SJSA1 (cell line): ENCODE measurements at places on chromosomes 5 and 9.

GRCh38 chr9:10127867-10128266 is 484.9 kb downstream of the PTPRD start:
- DNase-seq = no peak

GRCh38 chr5:180830253-180831138 is 27.9 kb upstream of the MGAT1 start:
- DNase-seq = no peak

GRCh38 chr9:110880189-110880588 is 158.1 kb downstream of the LPAR1 start:
- no peak for DNase-seq

- peak; percentile 88 for DNase-seq
Measured at GRCh38 chr5:181159286-181160151, 12.1 kb downstream of the OR2V2 start.

DNA sequence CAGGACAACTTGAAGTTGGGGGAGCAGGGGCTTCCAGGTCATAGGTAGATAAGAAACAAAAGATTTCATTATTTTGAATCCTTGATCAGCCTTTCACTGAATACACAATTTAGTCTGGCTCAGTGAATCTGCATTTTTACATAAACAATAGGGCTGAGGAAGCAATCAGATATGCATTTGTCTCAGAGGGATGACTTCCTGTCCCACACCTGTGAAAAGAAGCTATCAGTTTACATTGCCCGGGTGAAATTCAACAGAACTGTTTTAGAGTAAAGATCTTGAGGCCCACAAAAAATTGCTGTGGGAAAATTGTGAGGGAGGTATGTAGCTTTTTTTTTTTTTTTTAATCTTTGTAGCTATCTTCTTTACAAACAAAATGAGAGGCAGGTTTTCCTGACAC is 38.3 kb downstream of the DNAJB5 start:
- no peak for DNase-seq

- DNase-seq = peak; percentile 7
Measured at GRCh38 chr5:153276151-153276550, 214.3 kb upstream of the GRIA1 start.

DNA sequence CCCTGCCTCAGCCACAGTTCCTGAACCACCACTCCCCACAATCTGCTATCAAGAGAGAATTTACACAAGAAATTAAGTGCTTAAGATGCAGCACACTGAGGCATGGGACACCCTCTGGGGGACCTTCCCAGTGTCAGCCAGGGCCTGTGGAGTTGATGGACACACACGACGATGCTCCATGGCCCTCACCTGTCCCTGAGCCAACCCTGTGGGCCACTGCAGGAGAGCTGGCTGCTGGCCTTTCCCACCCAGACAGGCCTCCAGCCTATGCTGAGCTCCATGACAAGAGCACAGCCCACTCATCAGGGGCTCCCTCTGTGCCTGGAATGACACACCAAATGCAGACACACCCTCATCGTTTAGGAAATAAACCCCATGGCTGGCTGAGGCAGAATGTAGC is 124.6 kb downstream of the ADAMTS16 start:
- DNase-seq = no peak

DNA sequence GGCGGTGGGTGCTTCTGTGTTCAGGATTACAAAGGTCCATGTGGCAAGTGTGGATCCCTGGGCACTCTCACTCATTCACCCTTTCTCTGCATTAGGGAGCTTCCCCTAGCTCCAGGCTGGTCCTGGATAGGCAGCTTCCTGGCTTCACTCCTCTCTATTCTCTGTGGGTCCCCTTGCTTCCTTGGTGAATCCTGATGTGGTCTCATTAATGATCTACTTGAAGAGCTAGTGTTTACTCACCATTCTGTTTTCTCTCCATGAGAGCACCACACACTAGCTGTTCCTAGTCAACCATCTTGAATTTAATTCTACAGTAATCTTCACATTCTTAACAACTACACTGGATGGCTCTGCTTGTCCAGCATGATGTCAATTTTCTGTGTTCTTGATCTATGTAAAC is 90.0 kb upstream of the PLPPR1 start:
- DNase-seq = no peak

GRCh38 chr9:107044872-107045271 is 181.9 kb downstream of the ZNF462 start:
- no peak for DNase-seq

- DNase-seq = no peak
Measured at GRCh38 chr5:146499680-146500079, 16.3 kb downstream of the GPR151 start.
